ENCODE measurements at places on chromosomes 2 and 18. TPM values are rescaled to one million over a fixed set of nuclear protein-coding genes. Genes with fewer than 3 reads are reported as not detected.

The SLC38A11 gene
- total RNA-seq, result 0.85 TPM

The PXDN gene
- 256 TPM for total RNA-seq

The COLEC11 gene
- total RNA-seq, result 2.9 TPM

The ERICH2 gene
- total RNA-seq, result not detected

The KCMF1 gene
- 39.7 TPM for total RNA-seq

The HS6ST1 gene
- total RNA-seq, result 16.9 TPM

The CPLX4 gene
- not detected for total RNA-seq

The ABCA12 gene
- total RNA-seq, result 0.58 TPM

The COL4A4 gene
- total RNA-seq, result 0.90 TPM

The HOXD11 gene
- total RNA-seq, result 6.0 TPM
